ENCODE measurements at places on chromosomes 16 and 17.

GRCh38 chr16:11456741-11457140 lies 111.5 kb downstream of the RMI2 start:
- no peak for DNase-seq

- no peak for DNase-seq
Observed at GRCh38 chr17:31663576-31663975, 195.5 kb downstream of the COPRS start.

DNA sequence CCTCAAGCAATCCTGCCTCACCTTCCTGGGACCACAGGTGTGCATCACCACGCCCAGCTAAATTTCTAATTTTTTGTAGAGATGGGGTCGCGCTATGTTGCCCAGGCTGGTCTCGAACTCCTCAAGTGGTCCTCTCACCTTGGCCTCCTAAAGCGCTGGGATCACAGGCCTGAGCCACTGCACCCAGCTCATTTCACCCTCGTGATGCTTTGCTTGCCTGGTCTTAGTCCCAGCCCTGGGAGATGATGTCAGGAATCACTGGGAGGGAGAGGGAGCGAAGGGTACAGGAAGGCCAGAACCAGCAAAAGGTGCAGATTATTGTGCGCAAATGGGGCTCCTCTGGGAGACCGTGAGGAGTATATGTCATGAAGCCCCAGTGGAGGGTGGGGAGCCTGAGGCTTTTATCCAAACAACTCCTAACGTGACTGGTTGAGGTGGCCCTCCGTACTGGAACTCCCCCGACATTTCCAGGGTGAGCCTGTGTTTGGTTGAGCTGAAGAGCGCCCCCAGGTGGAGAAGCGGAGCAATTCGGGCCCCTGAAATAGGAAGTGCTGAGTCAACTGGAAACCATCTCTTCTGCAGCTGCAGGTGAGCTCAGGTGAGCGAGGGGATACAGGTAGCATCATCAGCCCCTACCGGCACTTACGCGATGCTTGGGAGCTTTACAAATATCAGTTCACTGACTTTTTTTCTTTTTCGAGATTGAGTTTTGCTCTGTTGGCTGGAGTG lies 41.2 kb upstream of the HAPSTR1 start:
- DNase-seq = no peak

- DNase-seq = no peak
Observed at GRCh38 chr16:57732037-57732436, 3.5 kb upstream of the KATNB1 start.

GRCh38 chr16:79962962-79963361 lies 362.4 kb upstream of the MAF start:
- DNase-seq = no peak

- no peak for DNase-seq
Observed at GRCh38 chr16:67112591-67113399, 3.1 kb downstream of the PHAF1 start.

DNA sequence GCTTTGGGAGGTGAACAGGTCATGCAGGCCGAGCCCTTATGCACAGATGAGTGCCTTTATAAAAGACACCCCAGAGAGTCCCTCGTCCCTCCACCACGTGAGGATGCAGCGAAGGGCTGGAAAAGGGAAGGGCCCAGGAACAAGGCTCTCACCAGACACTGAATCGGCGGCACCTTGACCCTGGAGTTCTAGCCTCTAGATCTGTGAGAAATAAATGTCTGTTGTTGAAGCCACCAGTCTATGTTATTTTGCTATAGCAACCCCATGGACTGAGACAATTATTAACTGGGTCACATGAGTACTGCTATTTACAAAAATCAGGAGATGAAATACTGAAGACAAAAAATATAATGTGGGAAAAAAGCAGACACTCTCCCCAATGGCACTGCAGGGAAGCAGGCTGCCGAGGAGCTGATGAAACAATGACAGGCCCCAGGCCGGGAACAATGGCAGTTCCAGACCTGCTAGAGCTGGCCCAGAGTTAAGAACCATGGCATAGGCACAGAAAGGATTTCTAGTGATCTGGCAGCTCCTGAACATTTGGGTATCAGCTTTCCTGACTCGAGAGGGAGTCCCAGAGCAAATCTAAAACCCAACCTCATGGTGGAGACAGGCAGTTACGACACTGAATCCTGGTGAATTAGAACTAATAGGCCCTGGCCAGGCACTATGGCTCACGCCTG lies 17.8 kb upstream of the GGA2 start:
- DNase-seq = no peak

DNA sequence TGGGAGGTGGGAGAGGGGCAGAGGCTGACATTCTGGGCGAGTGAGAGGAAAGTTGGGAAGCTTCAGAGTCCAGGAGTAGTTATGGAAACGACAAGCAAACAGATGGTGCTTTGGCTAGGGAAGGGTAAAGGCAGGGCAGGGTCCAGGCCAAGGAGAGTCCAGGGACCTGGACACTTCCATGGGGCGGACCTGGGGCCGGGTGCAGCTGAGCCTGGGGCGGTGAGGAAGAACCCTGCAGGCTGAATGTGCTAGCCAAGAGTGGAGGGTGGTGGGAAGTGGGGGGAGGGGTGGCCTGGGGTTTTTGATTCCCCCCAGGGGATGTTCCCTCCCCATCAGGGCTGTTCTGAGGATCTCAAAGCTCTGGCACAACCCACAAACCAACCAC lies 2.6 kb downstream of the PPP1R9B start:
- DNase-seq = no peak

DNA sequence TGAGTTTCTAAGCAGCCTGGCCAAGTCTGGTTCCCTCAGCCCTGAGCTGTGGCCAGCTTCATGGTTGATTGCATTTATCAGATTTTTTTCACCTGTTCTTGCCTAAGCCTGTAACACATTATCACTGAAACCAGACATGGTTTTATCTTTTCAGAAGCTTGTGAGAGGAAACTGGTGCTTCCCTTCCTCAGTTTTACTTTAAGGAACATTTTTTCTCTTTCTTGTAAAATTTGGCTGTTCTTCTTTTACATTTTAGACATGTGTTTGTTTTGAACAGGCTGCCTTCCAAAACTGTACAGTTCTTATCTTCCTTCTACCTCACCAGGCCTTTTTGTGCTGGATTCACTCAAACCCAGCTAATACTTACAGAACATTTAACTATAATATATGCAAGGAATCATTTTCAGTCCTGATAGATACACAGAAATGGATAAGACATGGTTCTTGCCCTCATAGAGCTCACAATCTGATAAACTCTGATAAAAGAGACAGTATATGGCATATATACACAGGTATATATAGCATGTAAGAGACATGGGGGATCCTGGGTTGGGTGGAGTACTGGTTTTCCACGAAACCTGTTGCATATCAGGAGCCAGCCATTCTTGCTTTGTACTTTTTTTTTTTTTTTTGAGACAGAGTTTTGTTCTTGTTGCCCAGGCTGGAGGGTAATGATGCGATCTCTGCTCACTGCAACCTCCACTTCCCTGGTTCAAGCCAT lies 44.5 kb downstream of the ZNRF1 start:
- no peak for DNase-seq

DNA sequence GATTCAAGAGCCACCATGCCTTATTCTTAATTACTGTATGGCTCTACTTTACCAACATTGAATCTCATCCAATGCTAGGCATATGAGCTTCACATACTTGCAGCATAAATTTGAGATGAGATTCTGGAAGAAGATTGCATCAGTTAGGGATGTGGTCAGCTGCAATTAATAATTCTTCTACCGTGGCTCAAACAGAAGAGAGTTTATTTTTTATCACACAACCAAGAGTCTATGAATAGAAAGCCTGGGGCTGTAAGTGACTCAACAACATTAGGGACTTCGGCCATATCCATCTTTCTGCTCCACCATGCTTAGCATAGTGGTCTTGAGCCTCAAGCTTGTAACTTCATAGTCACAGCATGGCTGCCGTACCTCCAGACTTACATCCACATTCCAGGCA lies 179.4 kb upstream of the IRX6 start:
- DNase-seq = no peak

GRCh38 chr17:17551361-17551760 lies 40.1 kb downstream of the PEMT start:
- DNase-seq = no peak

DNA sequence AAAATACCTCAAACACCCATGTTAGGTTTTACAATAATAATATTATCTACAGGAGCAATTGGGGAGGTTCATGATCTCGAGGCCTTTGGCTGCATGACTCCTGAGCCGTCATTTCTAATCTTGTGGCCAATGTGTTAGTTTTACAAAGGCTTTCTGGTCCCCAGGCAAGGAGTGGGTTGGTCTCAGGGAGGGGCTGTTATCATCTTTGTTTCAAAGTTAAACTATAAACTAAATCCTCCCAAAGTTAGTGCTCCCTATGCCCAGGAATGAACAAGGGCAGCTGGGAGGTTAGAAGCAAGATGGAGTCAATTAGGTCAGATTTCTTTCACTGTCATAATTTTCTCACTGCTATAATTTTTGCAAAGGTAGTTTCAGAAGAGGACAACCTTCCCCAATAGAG lies 9.1 kb upstream of the CCL5 start:
- DNase-seq = no peak

GRCh38 chr16:47644661-47645060 lies 183.5 kb downstream of the PHKB start:
- DNase-seq = no peak

Data from activated CD4-positive, alpha-beta T cell treated with anti-CD3 and anti-CD28 coated beads, Interleukin-2, amount 50 U/mL, for 24 hours (primary cell).